CD4-positive, alpha-beta T cell treated with Interferon alpha-2 for 1 hour (primary cell): ENCODE measurements at places on chromosomes 2 and 18.
A peak's percentile ranks its signal among the peaks of the same experiment; 100 is the strongest.

DNA sequence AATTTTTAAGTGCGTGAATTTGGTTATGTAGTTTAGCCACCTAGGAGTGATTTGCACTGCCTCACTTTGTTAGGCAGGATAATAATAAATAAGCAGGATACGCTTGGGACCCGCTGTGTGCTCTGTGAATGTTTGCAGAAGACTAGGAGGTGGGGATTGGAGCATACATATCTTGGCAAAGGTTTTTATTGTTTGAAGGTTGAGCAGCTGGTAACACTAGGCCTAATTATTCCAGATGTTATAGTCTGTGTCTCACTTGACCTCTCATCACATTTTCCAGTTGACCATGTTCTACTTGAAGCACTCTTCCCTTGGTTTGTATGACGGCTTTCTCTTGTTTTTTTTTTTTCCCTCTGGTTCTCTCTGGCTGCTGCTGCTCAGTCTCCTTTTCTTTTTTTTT is 42.7 kb downstream of the FHOD3 start:
- no peak for DNase-seq

GRCh38 chr2:120675460-120676130 is 60.1 kb upstream of the GLI2 start:
- peak; percentile 36 for DNase-seq

GRCh38 chr2:144596073-144596871 is 76.4 kb upstream of the ZEB2 start:
- DNase-seq, result no peak

DNA sequence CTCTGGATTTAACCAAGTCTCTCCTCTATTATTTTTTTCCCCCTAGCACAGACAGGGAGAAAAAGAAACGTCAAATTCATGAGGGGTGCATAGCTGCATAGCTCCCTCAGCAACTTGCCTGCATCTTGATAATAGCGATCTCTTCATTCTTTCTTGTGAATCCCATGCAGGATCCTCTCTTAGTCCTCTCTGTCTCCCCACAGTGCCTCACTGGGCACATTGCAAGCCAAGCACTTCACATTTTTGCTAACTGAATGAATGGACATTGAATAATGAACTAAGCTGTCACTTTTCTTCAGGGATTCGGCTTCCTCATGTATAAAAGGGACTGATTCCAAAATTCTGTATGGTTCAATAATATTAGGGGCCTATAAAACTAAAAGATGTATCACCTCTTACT is 2.9 kb upstream of the EPB41L3 start:
- DNase-seq, result no peak

- DNase-seq, result no peak
Measured at GRCh38 chr2:186125625-186126024, 360.4 kb upstream of the ZC3H15 start.

DNA sequence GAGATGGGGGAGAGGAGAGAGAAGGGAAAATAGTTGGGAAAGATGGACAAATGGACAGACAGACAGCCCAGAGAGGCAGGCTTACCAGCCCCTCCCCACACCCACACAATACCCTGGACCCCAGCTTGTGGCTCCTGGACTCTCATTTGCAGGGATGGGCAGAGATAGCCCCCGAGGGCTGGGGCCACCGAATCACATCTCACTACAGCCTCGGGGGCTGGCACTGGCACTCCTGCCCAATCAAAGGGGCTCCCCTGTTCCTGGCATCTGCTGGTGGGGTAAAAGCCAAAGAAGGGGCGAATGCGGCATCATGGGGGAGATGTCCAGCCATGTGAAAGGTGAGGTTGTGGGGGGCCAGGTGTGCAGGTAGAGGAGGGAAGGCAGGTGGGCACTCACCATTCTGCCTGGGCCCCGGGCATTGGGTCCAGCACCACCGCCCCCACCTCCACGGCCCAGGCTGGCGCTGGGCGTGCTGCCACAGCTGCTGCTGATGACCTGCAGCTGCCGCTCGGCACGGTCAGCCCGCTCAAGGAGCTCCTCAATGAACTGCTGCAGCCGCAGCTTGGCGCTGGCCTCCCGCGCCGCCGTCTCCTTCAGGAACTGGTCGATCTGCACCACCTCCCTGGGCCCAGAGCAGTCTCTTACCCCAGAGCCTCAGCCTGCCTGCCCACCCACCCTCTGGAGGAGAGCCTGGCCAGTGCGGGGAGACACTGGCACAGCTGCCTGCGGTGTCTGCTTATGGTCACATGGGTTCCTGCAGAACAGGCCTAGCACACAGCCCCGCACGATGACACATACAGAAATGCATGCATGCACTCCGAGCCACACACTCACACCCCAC is 18.0 kb downstream of the FBXO41 start:
- DNase-seq, result no peak

DNA sequence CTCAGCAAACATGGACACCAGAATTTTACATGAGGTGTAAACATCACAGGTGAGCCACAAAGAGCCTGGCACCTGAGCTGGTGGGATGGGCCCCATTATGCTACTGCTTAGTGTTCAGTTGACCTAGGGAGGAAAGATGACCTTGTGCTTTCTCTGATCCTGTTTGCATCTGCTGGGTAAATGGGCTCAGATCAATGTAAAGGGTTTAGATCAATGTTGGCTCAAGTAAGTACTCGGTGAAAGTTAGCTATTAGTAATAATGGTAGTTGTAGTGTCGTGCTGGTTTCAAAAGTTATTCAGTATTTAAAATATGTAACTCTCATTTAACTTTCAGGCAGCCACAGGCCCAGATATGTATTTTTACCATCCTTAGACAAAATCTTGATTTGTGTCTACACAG is 19.8 kb downstream of the ABHD3 start:
- DNase-seq, result no peak

GRCh38 chr18:28177828-28178635 is 1.1 kb upstream of the CDH2 start:
- DNase-seq, result no peak

DNA sequence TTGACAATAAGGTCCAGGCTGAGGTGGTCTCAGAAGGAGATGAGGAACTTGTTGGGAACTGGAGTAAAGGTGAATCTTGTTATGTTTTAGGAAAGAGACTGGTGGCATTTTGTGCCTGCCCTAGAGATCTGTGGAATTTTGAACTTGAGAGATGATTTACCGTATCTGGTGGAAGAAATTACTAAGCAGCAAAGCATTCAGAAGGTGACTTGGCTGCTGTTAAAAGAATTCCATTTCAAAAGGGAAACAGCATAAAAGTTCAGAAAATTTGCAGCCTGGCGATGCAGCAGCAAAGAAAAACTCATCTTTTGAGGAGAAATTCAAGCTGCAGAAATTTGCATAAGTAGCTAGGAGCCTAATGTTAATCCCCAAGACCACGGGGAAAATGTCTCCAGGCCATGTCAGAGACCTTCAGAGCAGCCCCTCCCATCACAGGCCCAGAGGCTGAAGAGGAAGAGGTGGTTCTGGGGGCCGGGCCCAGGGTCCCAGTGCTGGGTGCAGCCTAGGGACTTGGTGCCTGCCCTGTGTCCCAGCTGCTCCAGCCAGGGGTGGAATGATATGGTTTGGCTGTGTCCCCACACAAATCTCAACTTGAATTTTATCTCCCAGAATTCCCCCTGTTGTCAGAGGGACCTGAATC is 73.5 kb downstream of the FIGN start:
- DNase-seq, result no peak

DNA sequence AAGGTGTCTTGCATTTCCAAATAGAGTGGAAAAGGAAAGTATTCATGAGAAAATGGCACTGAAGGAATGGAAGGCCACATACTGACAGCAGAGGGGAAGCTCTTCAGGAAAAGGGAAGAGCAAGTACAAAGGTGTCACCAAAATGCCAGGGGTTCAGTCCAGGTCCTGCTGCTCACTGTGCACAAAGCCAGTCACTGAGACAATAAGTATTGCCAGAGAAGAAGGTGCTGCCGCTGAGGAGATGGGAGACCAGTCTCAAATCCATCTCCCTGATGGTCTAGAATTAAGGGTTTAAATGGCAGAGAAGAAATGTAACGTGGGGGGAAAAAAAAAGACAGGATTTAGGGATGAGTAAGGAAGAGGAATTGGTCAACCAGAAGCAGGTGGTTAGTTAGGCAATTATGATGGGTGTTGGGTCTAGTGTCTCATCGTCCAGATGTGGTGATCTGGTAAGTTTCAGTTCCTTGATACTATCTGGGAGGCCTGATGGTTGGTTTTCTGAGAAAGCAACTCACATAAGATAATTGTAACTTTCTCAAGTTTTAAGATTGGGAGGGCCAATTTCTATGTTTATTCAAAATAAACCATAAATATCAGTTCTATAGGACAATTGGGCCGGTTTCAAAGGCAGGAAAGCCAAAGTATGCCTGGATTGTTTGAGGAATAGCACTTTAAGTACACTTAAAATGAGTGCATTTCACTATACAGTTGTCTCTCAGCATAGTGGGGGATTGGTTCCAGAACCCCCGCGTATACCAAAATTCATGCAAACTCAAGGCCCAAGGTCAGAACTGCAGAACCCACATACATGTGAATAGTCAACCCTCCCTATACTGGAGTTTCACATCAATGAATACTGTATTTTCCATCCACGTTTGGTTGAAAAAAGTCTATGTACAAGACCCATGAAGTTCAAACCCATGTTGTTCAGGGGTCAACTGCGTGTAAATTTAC is 109.1 kb upstream of the DNAJC10 start:
- DNase-seq, result no peak

GRCh38 chr2:40169430-40169829 is 282.5 kb downstream of the SLC8A1 start:
- DNase-seq, result no peak

GRCh38 chr2:32095671-32096070 is 32.3 kb downstream of the SPAST start:
- no peak for DNase-seq

DNA sequence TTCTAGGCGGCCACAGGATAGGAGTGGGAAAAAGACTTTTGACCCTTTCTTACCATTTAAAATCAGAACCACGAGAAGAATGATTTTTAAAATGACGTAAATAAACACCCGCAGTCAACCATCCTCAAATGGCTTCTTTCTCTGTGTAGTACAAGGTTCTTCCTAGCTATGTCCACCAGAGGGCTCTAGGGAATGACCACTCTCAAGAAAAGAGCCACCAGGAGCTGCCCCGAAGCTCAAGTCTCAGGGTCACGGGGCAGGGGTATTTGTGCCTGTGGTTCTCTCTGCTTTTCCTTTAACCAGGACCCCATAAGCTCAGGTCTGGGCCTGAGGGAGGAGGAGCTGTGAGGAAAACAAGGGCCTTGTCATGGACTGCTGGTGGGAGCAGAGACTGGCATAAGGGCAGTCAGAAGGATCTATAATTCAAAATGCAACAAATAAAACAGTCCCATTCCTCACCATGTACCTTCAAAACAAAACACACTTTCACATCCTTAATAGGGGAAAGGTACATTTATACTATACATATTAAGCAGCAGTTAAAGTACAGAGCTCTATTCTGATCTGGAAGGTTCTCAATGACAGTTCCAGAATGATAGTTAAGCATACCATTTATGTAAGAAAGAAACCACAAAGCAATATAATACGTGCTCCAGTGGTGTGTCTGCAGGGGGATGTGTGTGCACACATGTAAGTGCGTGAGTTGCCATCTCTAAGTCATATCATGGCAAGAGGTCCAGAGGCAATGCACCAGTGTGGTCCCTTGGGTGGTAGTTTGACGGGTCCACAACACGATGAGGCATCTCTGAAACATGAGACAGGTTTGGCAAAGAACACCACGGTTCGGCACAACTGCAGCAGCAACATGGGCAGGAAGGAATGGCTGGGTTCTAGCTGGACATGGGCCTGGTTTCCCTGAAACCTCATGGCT is 18.6 kb downstream of the LYPD1 start:
- DNase-seq, result no peak

DNA sequence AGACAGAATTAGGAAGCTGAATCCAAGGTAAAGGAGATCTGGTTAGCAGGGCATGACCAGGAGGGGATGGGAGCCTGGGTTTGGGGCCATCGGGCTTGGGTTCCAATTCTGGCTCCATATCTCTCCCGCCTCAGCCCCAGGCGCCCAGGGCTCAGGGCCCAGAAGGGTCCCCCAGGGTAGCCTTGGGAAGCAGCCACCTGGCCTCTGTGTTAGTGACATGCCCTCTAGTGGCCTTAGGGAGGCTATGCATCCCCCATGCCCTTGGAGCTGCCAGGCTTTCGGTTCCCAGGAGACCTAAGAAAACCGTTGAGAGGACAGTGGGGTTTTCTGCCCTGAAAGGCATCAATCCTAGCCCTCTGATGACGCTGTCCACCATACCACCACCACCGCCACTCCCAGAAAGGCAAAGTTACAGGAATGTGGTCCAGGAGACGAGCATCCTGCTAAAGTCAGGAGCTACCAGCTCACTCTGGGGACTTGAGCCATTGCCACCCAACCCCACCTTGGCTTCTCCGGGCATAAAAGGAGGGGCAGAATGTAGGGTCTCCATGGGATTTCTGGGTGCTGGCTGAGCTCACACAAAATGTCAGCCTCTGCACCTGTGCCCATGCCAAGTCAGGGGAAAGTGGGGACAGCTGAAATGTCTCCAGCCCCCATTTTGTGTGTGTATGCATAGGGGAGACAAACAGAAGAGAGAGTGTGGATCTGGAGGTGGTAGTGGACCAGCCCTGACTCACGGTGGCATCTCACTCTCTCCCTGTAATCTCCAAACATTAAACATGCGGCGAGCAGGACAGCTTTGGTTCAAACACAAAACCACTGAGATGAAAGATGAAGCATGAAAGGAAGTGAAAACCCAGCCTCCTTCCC is 56.5 kb downstream of the EMX1 start:
- DNase-seq, result peak; percentile 51

DNA sequence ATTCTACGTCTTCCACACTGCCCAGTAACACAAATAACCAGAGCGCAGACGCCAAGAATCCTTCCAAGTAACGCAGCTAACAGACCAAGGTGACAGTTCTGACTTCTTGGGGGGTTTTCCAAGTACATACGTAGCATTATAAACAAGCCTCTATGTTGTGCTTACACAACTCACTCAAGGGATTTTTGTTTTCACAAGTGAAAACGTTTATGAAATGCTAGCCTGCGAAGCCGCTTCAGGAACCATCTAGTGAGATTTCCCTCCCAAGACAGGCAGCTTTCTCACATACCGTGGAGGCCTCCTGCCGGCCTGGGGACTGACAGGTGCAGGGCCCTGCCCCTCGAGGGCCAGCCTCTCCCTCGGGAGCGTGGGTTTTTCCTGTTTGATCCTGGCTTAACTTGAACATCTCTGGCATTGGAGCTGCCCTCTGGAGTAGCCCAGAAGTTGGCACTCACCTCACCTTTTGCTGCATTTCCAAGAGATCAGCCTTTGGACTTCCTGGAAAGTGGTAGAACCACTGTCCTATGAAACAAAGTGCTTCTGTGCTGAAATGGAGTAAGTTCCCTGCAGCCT is 151.1 kb downstream of the MBP start:
- DNase-seq, result no peak

- no peak for DNase-seq
Measured at GRCh38 chr2:32770360-32770759, 142.5 kb downstream of the TTC27 start.

DNA sequence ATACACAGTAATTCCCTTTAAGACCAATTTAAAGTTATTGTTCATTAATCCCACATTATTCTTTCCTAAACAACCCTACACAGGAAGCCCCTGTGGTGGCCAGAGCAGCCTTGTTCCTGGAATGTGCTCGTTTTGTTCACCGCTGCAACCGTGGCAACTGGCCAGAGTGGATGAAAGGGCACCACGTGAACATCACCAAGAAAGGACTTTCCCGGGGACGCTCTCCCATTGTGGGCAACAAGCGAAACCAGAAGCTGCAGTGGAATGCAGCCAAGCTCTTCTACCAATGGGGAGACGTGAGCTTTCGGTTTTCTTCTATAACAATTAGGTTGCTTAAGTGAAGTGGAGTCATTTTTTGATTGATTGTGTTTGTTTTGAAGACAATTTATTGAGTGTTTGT is 101.0 kb downstream of the UNC80 start:
- no peak for DNase-seq
